AML-193 (cell line): ENCODE measurements at places on chromosomes 6 and 20.

GRCh38 chr6:36519352-36519751 is 27.9 kb downstream of the STK38 start:
- DNase-seq, result no peak

DNA sequence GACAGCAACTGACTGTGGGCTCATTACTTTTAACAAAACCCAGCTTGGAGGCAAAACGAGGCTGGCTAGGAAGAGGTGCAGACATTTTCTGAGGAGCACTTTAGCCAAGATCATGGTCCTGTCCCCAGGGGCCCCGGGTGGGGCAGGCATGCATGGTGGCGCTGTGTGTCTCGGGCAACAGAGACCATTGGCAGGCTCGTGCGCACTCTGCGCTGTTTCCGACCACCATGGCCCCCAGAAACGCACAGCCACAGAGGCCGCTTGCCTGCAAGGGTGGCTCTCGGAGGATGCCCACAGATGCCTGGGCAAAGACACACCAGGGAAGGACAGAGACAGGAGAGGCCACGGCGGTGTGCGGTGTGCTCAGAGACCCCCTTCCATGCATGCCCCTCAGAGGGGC is 6.7 kb downstream of the BHLHE23 start:
- DNase-seq, result no peak

GRCh38 chr20:51659491-51660050 is 108.6 kb downstream of the ATP9A start:
- DNase-seq, result no peak

- DNase-seq, result peak; percentile 94
These were observed 53.7 kb upstream of the TMX4 start for GRCh38 chr20:8073024-8073832.

DNA sequence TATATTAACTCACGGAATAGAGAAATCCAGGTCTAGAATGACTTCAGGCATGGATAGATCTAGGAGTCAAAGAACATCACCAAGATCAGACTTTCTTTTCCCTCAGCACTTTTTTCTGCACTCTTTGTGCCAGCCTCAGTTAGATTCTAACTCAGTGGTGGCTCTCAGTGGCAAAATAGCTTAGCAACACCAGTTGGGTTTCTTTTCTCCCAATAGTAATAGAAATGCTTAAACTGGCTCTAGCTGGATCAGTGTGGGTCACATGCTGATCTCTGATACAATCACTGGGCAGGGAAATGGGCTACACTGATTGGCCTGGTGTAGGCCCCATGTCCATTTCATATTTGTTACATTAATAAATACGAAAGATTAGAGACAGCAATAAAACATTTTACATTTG is 44.2 kb upstream of the ARFGEF2 start:
- DNase-seq, result no peak

DNA sequence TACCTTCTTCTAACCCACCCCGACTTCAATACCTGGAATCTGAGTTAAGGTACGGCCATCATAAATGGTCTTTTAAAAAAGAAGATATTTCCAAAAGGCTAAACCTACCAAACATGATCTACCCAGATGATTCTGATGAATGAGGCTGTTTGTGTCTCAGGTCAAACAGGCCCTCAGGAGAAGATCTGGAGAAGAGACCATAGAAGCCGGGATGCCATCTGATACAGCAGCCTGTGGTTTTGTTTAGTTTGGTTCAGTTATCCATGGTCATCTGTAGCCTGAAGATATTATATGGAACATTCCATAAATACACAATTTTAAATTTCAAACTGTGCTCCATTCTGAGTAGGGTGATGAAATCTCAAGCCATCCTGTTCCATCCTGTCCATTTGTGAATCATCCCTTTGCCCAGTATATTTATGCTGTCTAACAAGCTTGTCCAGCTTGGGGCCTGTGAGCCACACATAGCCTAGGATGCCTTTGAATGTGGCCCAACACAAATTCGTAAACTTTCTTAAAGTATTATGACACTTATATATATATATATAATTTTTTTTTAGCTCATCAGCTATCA is 4.0 kb upstream of the CAP2 start:
- DNase-seq, result no peak

GRCh38 chr6:160102399-160102798 is 19.2 kb upstream of the SLC22A1 start:
- no peak for DNase-seq

DNA sequence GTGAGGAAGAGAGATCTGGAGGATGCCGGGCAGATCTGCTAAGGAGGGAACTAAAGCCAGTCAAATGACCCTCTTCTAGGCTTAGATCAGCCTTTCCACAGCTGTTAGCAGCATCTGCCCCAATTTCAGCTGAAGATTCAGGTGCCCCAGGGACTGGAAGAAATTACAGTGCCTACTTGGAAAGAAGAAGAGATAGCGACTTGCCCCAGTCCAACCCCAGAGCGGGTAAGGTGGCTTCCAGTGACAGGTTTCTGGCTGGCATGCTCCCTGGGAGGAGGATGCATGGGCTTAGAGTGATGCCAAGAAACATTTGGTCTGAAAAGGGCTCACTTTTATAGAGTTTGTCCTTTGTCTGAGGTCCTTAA is 620 bp downstream of the TJAP1 start:
- no peak for DNase-seq
